NCI-H2081 (cell line): ENCODE measurements at places on chromosomes 11 and 22.

DNA sequence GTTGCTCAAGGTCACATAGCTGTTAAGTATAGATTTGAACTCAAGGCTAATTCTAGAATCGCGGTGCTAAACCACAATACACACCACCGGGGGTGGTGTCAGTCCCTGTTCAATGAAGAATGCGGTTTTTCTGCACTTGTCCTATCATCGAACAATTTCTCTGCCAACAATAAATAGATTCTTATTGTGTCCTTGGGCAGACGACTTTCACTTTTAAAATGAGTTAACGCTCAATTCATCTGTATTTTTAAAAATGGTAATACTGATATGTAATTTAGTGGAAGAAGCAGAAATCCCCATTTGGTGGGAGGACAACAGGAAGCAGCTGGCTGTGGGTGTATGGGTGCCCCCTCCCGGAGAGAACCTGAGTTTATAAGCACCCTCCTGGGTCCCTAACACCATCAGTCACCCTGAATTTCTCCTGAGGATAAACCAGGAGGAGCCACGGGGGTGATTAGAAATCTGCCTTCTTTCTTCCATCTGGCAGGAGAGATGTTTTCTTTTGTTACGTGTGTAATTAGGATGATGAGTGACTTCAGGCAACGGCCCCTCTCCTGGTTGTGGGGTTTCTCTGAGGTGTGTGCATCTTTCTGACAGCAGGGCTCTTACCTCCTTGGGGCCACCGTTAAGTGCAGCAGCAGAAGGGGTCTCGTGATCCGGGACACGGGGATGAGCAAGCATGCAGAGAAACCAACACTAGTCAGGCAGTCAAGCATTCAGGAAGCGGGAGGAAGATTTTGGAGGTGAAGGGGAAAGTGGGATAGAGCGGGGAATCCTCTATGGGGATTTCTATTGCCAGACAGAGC, 87.7 kb downstream of the GRAMD1B start:
- no peak for DNase-seq

GRCh38 chr22:24421428-24421931, 5.9 kb upstream of the ADORA2A start:
- no peak for DNase-seq

DNA sequence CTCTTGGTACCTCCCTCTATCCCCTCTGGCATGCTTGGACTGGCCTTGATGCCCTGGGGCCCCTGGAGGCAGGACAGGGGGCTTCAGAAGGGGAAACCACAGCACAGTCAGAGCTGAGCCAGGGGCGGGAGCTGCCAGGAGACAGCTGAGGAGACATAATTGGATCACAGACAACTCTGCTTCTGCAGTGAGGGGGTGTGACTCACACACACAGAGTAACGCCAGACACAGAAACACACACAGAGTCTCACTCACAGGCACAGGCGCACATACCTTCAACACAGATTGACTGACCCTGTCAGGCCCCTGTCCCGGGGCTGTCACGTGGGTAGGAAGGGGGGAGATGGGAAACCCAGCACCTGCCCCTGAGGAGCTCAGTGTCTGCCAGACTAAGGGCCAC, 20.6 kb downstream of the STARD10 start:
- DNase-seq: no peak

- peak; percentile 27 for DNase-seq
Measured at GRCh38 chr11:14144934-14145333, 182.4 kb downstream of the SPON1 start.

DNA sequence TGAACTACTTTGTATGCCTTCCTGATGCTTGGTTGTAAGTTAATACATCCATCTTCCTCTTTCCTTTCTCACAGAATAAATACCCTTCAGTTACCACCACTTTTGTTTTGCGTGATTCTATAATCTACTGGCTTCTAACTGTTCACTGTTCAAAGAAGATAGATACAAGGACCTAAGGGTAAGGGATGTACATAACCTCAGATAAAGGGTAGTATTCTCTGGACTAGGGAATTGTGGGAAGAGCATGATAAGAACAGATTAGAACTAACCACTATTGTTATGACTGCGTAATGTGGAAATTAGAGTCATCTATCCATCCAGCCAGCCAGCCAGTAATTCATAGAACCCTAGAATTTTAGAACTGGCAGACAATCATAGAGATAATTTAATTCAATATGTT, 36.4 kb downstream of the MAP6 start:
- no peak for DNase-seq

DNA sequence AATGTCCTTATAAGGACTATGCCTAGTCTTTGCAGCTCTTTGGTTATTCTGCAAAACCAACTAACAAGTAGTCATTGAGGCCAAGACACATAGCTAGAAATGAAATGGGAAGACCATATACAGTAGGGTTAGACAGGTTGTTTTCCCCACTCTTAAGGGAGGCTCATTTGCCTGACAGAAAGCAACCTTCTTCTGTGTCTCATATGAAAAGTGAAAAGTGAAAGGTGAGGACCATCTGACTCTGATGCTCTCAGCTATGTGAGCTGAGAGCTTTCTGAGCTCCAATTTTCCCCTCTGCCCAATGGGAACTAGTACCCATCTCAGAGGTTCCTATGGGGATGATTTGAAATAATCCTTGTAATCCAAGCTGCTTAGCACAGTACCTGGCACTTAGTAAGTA, 142.0 kb upstream of the BDNF start:
- no peak for DNase-seq

DNA sequence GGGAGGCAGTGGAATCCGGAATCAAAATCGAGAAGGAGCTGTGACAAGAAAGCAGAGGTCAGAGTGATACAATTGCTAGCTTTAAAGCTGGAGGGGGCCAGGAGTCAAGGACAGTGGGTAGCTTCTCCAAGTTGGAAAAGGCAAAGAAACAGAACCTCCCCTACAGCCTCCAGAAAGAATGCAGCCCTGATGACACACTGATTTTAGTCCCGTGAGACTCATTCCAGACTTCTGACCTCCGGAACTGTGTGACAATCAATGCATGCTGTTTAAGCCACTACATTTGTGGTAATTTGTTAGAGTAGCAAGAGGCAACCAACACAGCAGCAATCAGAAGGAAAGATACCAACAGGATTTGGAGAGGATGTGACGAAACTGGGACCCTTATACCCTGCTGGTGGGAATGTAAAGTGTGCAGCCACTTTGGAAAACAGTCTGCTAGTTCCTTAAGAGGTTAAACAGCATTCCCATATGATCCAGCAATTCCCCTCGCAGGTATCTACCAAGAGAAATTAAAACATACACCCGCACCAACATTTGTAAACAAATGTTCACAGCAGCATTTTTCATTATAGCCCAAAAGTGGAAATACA, 66.7 kb downstream of the DSCAML1 start:
- no peak for DNase-seq

DNA sequence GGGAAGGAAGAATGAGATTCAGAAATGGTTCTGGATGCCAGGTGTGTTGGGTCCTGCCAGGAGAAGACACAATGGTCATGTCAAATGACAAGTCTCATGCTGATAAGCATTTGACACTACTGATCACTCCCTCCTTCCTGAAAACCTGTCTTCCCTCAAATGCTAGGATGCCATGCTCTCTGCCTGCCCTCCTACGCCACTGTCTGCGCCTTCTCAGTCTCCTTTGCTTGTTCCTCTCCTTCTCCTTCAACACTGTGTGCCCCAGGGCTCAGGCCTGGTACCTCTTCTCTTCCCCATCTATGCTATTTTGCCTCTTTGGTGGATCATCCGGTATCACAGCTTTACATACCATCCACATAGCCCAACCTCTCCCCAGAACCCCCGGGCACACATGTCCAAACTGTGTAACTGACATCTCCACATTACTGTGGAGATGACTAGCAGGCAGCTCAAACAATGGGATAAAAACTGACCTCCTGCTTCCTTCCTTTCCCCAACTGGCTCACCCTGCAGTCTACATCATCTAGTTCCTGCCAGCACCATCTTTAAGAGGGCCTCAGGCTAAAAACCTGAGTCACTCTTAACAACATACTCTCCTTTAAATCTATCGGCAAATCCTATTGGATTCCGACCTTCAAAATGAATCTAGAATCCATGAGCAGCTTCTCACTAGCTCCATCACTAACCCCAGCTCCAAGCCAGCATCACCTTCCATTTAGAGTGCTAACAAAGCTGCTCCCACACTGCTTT, 8.2 kb downstream of the AP1B1 start:
- no peak for DNase-seq

GRCh38 chr11:47466201-47466600, 17.3 kb upstream of the RAPSN start:
- DNase-seq: no peak

- no peak for DNase-seq
Measured at GRCh38 chr11:111245425-111245824, at the start of gene POU2AF2. Gene POU2AF2 (plus strand): TSS chr11:111245725. CDS start chr11:111245854, 129 bp downstream.

DNA sequence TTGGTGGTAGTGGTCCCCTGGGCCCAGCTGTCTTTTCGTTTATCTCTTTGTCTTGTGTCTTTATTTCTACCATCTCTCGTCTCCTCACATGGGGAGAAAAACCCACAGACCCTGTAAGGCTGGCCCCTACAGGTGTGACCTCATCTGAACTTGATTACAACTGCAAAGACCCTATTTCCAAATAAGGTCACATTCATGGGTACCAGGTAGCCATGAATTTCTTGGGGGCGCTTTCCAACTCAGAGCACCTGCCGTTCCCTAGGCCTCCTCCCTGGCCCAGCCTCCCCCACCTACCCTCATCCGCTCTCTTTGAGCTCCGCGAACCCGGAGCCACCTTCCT, 14.0 kb upstream of the RRP7A start:
- no peak for DNase-seq

- DNase-seq: no peak
Measured at GRCh38 chr11:8081591-8082250, 710 bp downstream of the TUB start.

DNA sequence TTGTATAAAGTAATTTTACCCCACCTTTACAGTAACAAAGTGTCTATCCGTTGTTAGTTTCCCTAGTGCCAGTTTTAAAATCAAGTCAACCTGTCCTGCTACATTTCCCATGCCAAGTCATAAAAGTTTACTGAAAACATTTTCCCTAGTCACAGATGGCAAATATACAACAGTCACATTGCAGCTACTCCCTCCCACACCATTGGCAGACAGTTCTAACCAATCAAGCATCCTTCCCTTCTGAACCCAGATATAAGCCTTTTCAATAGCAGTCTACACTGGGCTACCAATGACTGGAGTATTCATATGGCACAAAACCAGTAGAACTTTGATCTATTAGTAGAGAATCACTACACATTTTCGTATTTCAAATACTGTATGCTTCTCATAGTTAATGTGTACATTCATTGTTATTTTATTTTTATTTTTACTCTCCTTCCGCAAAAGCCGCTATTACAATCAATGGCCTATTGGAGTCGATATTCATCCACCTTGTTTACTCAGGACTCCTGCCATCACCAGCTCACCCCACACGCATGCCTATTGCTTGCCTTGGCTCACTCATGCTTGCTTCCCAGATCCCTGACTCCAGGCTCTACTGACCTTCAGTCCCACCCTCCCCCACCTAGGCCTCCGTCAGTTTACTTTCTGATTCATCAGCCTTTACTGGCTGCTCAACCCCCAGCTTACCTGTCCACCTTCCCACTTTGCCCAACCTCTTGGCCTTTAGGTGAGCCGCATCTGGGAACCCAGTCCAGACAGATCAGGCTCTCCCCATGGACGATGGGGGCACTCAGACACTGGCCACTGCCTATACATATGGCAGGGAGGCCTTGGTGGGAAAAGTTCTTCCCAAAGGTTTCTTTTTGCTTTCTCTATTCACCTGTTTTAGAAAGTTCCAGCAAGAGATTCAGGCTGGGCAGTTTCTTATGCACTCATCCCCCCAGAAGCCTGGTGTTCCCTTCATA, 408.4 kb downstream of the SOX6 start:
- no peak for DNase-seq

GRCh38 chr11:43845816-43846215, 34.8 kb upstream of the ALKBH3 start:
- no peak for DNase-seq

DNA sequence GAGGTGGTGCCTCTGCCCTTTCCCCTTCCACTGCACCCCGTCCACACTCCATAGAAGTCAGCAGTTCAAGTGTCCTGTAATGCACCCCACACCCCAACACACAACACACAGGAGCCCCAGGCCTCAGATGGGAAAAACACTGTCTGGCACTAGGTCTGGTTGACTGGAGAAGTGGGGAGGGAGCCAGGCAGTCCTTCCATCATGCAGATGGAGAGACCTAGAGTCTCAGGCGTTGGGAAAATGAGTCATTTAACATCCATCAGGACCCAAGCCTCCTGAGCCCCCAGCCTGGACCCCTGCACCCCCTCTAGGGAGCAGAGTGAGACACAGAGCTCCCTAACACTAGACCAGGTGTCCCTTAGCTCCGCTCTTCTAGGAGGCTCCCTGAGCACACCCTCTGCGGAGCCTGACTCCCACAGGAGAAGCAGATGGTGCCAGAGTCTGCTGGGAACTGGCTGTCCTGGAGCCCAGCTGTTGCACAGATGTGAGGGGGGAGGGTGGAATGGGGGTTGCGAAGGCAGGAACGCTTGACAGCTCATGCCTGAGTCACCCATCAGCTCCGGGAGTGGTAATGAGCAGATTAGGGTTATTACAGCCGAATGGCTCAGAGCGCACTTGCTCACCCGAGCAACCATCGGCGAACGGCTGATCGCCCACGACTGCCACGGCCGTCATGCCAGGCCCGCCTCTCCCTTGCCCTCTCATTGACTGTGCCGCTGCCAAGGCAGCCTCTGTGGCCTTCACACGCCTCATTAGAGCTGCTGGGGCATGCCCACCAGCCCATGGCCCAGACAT, 22.1 kb upstream of the SYT7 start:
- DNase-seq: peak; percentile 10

DNA sequence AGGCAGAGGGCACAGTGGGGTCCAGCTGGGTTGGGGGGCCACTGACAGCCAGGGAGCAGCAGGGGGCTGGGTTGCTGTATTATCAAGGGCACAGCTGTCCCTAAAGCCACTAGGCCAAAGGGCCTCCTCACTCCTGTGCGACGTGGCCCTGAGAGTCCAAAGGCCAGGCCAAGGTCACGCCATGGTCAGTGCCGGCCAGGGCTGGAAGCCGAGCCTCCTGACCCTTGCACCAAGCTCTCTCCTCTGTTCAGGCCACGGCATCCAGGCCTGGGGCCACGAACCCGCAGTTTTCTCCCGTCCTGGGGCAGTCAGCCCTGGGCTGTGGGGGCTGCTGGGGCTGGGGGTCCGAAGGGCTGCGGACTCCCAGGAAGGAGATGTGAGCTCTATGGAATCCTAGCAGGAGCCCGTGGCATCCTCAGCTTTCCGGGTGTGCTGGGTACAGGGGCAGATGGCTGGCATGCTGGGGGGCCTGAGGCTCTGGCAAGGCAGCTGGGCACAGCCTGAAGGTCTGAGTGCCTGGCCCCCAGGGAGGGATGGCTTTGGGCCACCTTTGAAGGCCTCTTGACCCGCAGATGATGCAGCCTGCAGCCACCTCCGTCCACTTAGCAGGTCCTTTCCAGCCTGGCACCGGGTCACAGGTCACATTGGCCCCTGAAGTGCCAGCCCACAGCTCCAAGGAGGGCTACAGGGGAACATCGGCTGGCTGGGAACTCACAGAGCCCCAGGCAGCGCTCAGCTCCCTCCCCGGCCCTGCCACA, 17.3 kb upstream of the PPARA start:
- no peak for DNase-seq

GRCh38 chr22:36182857-36183256, 18.8 kb downstream of the APOL4 start:
- no peak for DNase-seq
